ENCODE measurements at places on chromosomes 12 and 14. TPM values are rescaled to one million over a fixed set of nuclear protein-coding genes. Genes with fewer than 3 reads are reported as not detected.

GRCh38 chr12:48198672-48198971 lies 4.5 kb downstream of the OR10AD1 start:
- H3K4me3 ChIP-seq, result peak overlapping the region; percentile 72
- H3K27me3 ChIP-seq, result no peaks in the 10 kb centered on the region
- peaks cover 27% of the 10 kb centered on the region for H3K4me1 ChIP-seq
- peak overlapping the region; percentile 100 for H3K27ac ChIP-seq
- peaks cover 6% of the 10 kb centered on the region for H3K36me3 ChIP-seq
- peak; percentile 63 for DNase-seq

DNA sequence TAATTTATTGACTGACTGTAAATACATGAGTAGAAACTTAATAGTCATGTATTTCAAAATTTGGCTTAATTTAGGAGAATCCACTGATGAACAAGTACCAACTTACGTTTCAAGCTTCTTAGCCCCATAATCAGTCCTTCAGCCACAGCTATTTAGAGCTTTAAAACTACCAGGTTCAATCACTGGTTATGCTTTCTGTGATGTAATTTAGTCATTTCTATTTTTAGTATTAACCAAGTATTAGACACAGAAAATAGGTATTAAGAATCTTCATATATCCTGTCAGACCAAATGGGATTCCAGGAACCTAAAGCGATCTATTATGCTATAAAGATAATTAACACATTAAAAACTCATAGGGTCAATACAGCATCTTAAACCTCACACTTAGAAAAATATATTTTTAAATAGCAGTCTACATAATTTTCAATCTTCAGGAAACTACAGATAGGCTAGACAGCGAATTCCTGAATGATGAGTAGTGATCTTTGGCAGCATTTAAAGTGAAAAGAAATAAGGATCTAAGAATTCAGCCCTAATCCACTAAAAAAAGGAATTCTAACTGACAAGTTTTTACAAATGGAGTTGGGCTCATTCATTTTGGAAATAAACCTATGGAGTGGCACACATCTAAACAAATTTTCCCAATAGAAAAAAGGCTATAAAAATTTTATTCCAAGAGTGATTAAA lies 51.5 kb downstream of the ZC3H14 start:
- no peak overlapping the region for H3K27ac ChIP-seq
- H3K27me3 ChIP-seq, result no peaks in the 10 kb centered on the region
- peaks cover 4% of the 10 kb centered on the region for H3K36me3 ChIP-seq

Gene LGR5
- not detected for total RNA-seq

Gene SERPINA3
- 2.5 TPM for total RNA-seq

Gene TPI1
- total RNA-seq, result 739 TPM

Gene STON2
- 5.5 TPM for total RNA-seq

GRCh38 chr12:14303661-14304155 lies 61.8 kb upstream of the ATF7IP start:
- no peaks in the 10 kb centered on the region for H3K27me3 ChIP-seq
- H3K27ac ChIP-seq, result no peak overlapping the region
- H3K4me3 ChIP-seq, result no peak overlapping the region
- H3K36me3 ChIP-seq, result no peaks in the 10 kb centered on the region

- H3K36me3 ChIP-seq, result no peaks in the 10 kb centered on the region
- no peaks in the 10 kb centered on the region for H3K4me1 ChIP-seq
- no peak overlapping the region for H3K4me3 ChIP-seq
- H3K27ac ChIP-seq, result no peak overlapping the region
- DNase-seq, result no peak
Measured at GRCh38 chr14:59155886-59156285, 32.6 kb upstream of the DAAM1 start.

Gene IL22
- not detected for total RNA-seq

DNA sequence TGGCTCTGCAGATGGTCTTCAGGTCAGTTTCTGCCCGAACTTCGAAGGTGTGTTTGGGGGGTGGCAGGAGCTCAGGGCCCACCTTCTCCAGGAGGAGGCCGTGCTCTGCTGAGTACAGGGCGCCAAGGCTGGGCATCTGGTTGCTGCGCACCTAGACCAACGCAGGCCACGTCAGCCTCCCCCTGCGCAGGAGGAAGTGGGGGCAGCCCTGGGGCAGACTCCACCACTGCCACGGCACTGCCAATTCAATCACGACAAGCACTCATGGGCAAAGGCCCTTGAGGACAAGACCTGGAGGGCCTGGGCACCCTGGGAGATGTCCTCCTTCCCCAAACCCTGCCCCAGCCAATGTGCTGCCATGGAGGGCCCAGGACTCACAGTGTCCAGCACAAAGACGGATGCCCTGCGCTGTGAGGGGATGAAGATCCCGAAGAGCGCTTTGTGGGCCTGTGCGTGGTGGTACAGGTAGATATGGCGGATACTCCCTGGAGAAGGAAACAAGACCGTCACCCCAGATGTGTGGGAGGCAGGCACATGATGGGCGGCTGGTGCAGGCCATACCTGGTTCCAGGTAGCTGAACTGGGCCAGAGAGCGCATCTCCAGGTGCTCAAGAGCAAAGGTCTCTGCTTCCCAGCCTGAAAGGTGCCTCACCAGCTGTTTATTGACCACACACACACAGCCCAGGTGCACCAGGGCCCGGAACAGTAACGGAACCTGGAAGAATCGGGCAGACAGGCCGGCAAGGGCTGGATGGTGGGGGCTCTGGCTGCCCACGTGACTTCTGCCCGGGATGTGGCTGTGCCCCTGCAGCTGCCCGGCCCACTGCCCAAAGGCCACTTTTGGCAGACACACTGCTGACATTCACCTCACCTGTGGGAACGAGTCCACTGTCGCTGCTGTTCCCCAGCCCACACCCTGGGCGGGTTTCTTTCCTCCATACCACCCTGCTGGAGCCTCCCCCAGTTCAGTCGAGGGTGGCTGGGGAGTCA lies 24.6 kb downstream of the P2RX2 start:
- no peak overlapping the region for H3K27ac ChIP-seq
- no peaks in the 10 kb centered on the region for H3K36me3 ChIP-seq
- no peak overlapping the region for H3K4me3 ChIP-seq
- DNase-seq, result no peak
